ENCODE measurements at places on chromosomes 12 and 14. TPM values are rescaled to one million over a fixed set of nuclear protein-coding genes. Genes with fewer than 3 reads are reported as not detected.

DNA sequence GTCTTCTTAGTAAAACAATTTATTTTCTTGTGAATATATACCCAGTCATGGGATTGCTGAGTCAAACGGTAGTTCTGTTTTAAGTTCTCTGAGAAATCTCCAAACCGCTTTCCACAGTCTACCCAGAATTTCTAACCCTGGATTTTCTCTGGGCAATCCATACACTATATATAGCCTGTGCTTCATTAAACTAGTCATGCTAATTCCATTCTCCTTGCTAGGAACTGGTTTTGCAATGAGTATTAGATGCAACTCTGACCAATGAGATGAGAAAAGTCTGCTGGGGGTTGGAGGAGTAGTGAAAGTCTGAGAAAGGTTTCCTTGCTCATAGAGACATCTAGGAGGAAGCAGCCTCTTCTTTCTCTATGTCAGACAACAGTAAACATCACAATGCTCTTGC is 196.1 kb upstream of the CDKN3 start:
- no peak overlapping the region for H3K4me3 ChIP-seq
- no peaks in the 10 kb centered on the region for H3K4me1 ChIP-seq
- H3K36me3 ChIP-seq: no peaks in the 10 kb centered on the region
- no peaks in the 10 kb centered on the region for H3K27me3 ChIP-seq

DNA sequence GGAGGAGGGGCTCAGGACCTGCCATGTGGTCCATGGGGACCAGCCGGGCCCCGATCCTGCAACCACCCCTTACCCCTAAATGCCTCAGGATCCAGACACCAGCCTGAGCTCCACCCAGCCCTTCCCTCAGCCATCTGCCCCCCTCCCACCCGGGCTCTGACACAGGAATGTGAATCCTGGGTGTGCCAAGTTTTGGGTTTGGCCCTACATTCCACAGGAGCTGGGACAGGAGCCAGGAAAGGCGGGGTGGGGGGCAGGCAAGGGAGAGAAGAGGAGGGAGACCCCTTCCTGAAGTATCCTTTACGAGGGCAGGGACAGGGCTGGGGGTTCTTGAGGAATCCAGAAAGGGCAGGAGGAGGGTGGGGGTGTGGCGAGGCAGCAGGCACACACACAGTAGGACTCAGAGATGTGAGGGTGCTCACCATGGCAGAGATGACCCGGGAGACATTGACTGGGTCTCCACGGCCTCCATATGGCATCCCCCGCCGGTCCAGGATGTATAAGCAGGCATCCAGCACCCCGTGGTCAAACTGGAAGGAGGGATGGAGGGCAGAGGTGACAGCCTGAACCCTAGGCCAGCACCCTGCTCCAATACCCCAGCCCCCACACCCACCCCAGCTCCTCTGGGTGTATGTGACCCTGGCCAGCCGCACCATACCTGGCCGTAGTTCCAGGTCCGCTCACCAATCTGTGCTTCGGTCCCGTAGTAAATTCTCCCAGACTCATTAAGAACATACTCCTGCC is 3.5 kb downstream of the TGM1 start:
- no peak overlapping the region for H3K27ac ChIP-seq
- H3K36me3 ChIP-seq: peaks cover 89% of the 10 kb centered on the region
- peak; percentile 50 for DNase-seq
- H3K4me3 ChIP-seq: no peak overlapping the region
- H3K4me1 ChIP-seq: no peaks in the 10 kb centered on the region

GRCh38 chr14:101008196-101008595 is 104.7 kb upstream of the RTL1 start:
- H3K4me3 ChIP-seq: no peak overlapping the region
- no peaks in the 10 kb centered on the region for H3K36me3 ChIP-seq
- H3K27me3 ChIP-seq: no peaks in the 10 kb centered on the region

GRCh38 chr12:47383942-47384341 is 304.2 kb upstream of the AMIGO2 start:
- H3K36me3 ChIP-seq: no peaks in the 10 kb centered on the region
- no peaks in the 10 kb centered on the region for H3K27me3 ChIP-seq
- DNase-seq: no peak
- peaks cover 19% of the 10 kb centered on the region for H3K4me1 ChIP-seq
- H3K4me3 ChIP-seq: no peak overlapping the region

DNA sequence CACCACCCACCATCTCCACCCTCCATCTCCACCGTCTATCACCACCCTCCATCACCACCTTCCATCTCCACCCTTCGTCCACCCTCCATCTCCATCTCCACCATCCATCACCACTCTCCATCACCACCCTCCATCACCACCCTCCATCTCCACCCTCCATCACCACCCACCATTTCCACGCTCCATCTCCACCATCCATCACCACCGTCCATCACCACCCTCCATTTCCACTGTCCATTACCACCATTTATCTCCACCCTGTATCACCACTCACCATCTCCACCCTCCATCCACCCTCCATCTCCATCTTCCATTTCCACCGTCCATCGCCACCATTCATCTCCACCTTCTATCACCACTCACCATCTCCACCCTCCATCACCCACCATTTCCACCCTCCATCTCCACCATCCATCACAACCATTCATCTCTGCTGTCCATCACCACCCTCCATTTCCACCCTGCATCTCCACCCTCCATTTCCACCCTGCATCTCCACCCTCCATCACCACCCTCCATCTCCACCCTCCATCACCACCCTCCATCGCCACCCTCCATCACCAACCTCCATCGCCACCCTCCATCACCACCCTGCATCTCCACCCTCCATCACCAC is 6.1 kb upstream of the CEP170B start:
- no peak overlapping the region for H3K27ac ChIP-seq
- no peaks in the 10 kb centered on the region for H3K36me3 ChIP-seq
- H3K27me3 ChIP-seq: peaks cover 6% of the 10 kb centered on the region
- no peaks in the 10 kb centered on the region for H3K4me1 ChIP-seq

Gene NEUROD4
- not detected for total RNA-seq
